Esophagus squamous epithelium (tissue), 5 donors: ENCODE measurements at places on chromosomes 5 and 9.

- no peak for DNase-seq
These were observed 268.3 kb downstream of the PJA2 start for GRCh38 chr5:109141222-109142200.

DNA sequence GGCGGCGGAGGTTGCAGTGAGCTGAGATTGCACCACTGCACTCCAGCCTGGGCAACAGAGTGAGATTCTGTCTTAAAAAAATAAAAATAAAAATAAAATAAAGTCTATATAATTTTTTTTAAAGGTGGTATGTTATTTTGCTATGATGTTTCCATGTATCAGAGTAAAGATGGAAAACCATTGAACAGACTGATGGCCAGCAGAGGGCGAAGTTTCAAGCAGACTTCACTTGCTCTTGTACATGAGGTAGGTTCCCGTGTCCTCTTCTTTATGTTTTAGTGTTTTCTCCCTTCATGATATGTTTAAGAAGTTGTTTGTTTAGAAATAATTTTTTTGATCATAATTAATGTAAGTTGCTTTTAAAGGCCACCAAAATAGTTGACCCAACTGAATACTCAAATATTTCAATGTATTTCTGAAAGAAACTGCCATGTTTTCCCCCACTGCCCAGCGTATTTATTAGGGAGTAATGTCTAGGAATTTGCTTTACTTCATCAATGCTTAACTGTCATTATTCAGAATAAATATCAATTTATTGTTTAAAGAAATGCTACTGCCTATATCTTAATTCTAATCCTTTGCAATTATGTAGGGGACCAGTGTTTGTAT is 146.4 kb downstream of the HACD4 start:
- DNase-seq = no peak

DNA sequence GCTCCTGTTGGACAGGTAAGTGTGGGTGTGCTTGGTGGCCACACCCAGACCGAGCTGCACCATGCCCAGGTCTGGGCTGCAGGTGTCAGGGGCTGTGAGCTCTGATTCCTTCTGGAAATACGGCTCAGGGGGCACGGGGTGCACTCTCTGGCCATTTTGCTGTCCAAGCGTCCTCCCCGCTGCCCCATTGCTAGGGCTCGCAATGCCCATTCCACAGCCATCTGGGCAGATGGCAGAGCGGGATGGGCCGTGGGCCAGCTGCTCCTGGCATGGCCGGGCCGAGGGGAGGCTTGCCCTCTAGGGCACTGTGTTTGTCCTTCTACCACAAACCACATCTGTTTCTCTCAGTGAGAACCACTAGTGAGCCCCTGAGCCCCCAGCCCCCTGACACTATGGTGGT is 67.9 kb upstream of the RXRA start:
- no peak for DNase-seq

DNA sequence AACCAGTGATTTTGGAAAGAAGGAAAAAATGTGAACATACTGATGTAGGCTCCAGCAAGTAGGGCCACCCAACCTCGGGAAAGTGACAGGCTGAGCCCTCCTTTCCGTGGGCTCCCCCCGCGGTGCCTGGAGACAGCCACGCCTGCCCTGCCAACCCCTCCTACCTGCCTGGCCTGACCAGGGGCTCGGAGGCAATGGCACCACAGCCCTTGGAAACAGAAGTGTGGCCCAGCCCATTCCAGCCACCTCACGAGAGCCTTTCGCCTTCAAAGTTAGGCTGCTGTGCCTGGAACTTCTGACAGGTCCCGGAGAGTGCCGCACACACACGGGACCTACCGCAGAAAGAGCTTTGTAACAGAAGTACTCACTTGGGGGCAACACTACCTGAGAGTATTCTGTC is 49.5 kb upstream of the LRRC14B start:
- DNase-seq = no peak

- DNase-seq = no peak
These were observed 349.8 kb upstream of the DAB2 start for GRCh38 chr5:39774605-39775004.

GRCh38 chr5:2454876-2455275 is 296.6 kb downstream of the IRX2 start:
- no peak for DNase-seq

DNA sequence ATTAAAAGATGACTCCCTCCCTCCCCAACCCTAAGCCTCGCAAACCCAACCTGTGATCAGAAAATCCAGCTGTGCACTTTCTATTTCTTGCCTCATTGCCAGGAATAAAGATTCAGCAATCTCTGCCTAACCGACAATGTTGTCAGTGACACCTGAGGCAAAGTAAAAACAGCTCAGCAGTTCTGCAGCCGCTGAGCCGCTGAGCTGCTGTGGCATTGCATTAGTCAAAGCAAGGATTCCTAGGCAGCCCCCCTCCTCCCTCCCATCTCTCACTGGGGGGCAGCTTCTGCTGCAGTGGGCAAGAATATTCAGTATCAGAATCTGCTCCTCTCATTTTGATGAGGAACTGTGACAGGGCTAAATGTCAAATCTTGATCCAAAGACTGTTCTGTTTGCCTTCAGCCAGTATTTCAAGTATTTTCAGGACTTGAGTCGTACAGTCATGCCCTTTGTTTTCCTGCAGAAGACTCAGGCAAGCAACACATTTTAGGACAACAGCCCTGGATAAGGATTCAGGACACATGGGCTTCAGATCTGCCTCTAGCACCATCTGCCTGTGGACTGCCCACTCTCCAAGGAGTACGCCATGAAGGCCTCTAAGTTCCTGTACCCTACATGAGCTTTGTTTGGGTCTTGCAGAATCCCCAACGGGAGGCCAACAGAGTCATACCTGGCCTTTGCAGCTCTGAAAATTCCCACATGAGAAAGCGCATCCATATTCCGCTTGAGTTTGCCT is 41.1 kb upstream of the DAP start:
- no peak for DNase-seq
